ENCODE measurements at places on chromosomes 5 and 9.

GRCh38 chr5:122175852-122176251 lies 46.5 kb downstream of the ZNF474 start:
- no peak for DNase-seq

DNA sequence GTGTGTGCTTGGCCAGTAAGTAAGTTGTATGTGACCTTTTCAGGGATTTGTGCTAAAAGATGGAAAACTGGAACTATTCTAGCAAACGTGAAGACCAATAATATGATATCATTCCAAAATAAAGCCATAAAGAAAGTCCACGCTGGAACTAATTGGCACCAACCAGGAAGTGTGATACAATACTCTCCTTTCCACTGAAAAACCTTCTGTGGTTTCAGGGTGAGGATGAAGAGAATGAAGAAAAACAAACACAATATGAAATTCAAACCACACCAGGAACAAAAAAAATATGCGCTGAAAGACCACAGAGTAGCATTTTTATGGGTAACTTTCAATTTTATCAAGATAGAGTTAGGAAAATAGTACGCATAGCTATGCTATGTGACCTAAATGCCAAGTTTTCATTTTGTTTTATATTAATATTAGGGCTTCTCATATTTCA lies 105.8 kb downstream of the EFNA5 start:
- DNase-seq: no peak

DNA sequence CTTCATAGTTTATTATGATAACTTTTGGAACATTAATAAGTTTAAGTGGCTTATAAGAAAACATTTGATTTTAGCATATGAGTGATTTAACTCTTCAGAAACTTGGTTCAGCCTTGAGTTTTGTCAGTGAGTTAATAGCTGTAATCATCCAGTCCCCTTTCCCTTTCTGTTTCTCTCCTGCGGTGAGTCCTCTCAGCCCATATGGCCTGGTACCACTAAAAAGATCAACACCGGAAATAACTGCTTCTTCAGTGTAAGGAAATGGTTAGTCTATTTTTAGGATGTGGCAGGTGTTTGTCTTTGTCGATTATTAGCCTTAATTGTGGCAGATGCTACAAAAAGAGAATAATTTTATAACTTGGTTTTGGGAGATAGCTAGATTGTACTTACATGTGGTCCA lies 120.2 kb upstream of the GRHPR start:
- DNase-seq: no peak

DNA sequence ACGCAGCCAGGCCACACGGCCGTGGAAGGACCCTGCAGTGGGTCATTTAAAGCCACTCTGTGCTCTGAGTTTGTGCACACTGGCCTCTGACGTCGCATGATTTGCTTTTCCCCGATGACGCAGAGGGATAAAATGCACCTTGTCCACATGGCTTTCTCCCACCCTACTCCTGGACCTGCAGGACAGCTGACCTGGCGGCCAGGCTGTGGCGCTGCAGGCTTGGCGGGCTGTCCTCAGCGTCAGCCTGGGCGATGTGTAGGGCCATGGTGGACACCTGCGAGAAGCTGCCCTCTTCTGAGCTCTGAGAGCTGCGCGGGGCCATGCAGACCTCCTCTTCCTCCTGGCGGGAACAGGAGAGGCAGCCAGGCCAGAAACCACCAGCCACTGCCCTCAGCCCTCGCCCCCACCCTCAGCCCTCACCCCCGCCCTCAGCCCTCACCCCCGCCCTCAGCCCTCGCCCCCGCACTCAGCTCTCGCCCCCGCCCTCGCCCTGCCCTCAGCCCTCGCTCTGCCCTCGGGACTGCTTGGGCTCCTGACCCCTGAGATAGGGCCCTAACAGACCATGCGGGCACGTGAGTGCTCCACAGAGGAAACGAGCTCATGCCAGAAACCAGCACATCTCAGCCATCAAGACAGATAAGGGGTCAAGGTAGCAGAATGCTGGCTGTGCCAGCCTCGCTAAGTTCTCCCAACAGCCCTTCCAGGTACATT lies 20.0 kb upstream of the SCGB3A1 start:
- DNase-seq: no peak

- no peak for DNase-seq
Measured at GRCh38 chr9:93667627-93668026, 91.2 kb downstream of the PHF2 start.

DNA sequence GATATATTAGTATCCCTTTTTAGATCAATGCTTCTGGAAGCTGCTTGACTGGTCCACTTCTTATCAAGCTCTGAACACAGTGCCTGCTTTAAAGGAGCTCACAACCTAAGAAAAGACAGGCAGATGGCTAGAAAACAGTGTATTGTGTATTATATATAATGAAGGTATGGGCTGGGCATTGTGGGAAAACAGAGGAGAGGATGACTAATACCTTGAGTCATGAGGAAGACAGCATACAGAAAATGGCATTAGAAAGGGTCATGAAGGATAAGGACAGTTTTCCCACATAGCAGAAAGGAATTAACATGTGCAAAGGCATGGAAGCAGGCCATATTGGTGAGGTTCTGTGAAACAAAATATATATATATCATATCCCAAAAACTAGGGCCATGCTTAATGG lies 309.6 kb downstream of the MLLT3 start:
- DNase-seq: no peak

Measured in upper lobe of left lung (tissue), 6 donors.